ENCODE measurements at places on chromosomes 11 and 22.

DNA sequence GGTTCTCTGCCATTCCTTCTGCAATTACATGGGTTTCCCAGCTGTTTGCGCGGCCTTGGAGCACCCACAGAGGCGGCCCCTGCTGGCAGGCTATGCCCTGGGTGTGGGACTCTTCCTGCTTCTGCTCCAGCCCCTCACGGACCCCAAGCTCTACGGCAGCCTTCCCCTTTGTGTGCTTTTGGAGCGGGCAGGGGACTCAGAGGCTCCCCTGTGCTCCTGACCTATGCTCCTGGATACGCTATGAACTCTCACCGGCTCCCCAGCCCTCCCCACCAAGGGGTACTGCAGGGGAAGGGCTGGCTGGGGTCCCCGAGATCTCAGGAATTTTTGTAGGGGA lies 2.6 kb downstream of the RCE1 start:
- no peak for DNase-seq

DNA sequence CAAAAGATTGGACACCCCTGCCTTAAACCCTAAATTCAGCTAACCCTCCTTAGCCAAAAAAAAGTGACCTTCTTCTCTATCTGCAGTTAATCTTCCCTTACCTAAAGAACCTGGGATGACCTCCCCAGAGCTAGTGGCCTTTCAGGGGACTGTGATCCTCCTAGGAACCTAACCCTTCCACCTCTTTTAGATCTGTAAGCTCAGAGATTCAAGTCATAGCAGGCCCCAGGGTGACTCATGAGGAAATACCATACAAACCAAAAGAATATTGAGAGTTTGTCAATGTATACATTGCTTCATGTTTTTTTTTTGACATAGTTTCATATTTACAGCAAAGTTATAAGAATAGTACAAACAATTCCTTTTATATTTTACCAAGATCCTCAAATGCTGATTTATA lies 38.3 kb upstream of the CXCR5 start:
- DNase-seq = no peak

GRCh38 chr11:6542727-6543126 lies 45.6 kb downstream of the DNHD1 start:
- no peak for DNase-seq

GRCh38 chr11:59854871-59855270 lies 9.6 kb upstream of the CBLIF start:
- DNase-seq = no peak

- DNase-seq = no peak
Measured at GRCh38 chr11:17719938-17720795, 796 bp downstream of the MYOD1 start.

DNA sequence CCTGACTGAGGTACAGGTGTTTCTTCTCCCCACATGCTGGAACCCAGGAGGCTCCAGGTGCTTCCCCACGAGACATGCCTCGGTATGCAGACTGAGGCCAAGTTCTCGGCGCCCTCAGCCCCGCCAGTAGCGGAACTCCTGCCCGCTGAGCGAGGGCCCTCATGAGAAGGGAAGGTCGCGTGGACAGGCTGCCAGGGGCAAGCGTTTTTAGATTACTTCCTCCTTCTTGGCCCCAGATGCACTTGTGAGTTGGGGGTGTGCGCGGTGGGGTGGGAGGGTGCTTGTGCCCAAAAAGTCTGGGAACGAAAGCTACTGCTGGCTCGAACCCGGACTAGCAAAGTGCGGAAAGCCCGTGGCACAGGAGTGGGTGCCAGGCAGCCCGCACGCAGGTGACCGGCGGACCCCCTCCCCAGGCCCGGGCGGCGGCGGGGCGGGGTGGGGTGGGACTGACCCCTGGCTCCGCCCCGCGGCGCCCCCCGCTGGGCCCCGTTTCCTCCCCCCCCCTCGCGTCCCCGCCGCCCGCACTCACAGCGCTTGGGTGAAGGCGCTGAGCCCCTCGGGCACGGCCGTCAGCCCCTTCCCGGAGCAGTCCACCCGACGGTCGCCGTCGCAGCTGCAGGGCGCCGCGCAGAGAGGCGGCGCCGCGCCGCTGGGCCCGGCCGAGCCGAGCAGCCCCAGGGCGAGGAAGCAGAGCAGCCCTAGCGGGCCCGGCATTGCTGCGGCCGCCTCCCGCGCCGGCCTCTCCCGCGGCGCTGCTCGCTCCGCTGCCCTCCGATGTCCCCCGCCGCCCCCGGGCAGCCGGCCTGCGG lies 797 bp downstream of the LGR4 start:
- peak; percentile 5 for DNase-seq

DNA sequence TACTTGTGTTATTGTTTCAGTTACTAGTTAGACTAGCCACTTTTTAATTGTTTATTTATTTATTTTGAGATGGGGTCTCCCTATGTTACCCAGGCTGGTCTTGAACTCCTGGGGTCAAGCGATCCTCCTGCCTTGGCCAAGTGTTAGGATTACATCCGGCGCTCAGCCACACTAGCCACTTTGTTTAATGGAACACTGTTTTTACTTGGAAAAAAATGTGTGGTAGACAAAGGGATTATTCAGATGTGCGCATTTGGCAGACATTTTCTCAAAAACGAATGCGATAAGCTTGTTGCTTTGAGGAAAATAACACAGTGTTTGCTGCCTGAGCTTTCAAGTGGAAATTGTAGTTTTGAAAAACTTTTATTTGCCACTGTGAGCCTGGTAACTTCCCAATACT lies 51.0 kb downstream of the CTNND1 start:
- no peak for DNase-seq

- no peak for DNase-seq
Measured at GRCh38 chr22:37782340-37783168, 25.2 kb upstream of the GCAT start.

- DNase-seq = no peak
Measured at GRCh38 chr11:68753300-68753699, 2.0 kb upstream of the TESMIN start.

DNA sequence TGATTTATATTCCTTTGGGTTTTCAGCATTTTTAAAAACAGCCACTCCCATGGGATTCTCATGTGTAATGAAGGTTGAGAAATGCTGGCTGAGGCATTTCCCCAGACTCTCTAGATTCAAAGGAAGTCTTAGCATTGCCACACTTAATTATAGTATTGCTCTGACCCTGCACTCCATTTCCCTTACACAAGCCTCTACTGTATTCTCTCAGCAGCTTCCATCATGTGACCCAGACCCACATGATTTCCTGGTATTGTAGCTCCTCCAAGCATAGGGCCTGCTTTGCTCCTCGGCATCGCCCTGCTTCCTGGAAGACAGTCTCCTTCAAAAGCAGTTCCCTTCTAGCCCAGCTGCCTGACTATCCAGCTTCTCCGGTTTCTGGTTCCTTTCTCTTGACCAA lies 261.5 kb downstream of the LARGE1 start:
- DNase-seq = no peak

- no peak for DNase-seq
Measured at GRCh38 chr11:126598344-126599216, 243.1 kb downstream of the ST3GAL4 start.

All from stimulated activated CD4-positive, alpha-beta T cell treated with anti-CD3 and anti-CD28 coated beads, Interleukin-15, amount 100 ng/mL, for 1 hour (primary cell).